Right cardiac atrium (tissue), 5 donors: ENCODE measurements at places on chromosomes 5 and 9.

- DNase-seq, result no peak
Measured at GRCh38 chr5:135392256-135392655, 6.8 kb downstream of the MACROH2A1 start.

DNA sequence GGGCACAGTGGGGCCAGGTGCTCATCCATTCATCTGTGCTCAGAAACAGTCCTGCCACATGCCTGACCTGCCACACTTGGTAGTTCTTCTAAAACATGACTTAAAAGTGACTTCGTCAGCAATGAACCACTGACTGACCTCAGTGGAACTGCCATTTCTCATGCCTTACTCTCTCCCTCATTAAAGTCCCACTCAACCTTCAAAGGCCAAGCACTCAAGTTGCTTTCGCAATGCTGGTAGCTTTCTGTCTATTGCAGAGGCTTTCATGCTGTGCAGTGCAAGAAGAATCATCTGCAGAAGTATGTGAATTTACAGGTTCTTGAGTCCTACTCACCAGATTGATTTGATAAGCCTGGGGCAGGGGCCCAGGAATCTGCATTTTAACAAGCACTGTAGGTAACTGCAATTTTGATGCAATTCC lies 23.9 kb downstream of the B4GALT1 start:
- no peak for DNase-seq

GRCh38 chr5:107554776-107555424 lies 115.8 kb downstream of the EFNA5 start:
- no peak for DNase-seq

DNA sequence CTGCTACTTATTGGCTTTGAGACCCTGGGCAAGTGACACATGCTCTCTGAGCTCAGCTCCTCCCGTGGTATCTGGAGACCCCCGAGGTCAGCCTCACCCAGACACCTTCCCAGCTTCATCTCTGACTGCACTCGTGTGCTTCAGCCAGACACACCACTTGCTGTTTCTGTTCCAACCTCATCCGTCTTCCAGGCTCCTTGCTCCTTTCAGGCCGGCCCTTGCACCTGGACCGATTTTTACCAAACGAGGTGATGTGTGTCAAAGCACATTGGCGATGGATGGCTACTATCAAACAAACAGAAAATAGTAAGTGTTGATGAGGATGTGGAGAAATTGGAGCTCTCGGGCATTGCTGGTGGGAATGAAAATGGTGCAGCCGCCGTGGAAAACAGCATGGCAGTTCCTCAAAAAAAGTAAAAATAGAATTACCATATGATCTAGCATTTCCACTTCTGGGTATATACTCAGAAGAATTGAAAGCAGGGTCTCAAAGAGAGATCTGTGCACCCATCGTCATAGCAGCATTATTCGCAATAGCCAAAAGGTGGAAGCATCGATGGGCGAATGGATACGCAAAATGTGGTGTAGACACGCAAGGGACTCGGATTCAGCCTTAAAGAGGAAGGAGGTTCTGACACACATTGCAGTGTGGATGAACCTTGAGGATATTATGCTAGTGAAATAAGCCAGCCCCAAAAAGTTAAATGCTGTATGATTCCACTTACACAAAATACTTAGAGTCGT lies 96.1 kb upstream of the IER5L start:
- no peak for DNase-seq

DNA sequence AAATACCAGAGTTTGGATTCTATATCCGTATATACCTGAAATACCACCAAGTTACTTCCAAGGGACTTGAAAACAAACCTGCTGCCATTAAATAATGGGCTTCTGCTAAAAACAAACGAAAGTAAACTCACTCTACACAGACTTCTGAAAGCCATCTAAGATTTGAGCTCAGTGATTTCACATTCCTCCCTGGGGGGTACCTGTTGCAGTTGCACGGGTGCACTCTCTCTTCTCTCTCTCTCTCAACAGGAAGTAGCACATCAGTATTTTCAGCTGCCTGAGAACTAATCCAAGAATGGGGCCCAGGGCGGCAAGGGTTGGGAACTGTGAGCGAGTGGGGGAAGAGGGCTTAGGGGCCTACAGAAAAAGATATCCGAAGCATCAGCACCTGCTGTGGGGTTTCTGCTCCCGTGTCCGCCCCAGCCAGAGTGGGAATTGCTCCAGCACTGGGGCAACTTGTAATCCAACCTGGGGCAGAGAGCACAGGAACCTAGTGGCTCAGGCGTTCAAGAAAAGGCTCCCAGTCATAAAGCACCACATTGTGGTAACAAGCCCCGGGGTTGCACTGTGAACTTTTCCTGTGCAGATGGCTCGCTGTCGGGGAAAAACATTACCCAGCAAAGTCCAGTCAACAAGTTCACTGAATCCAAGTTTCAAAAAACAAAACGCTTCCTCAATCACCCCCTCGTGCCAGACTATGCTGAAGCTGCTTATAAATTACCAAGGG lies 99.8 kb downstream of the EFNA5 start:
- DNase-seq, result peak; percentile 42
